Aorta (tissue), 5 donors: ENCODE measurements at places on chromosomes 2 and 18.

- no peak for DNase-seq
Observed at GRCh38 chr18:4605212-4605611, 150.1 kb upstream of the DLGAP1 start.

- DNase-seq, result no peak
Observed at GRCh38 chr2:218369330-218369729, 12.7 kb downstream of the CATIP start.

DNA sequence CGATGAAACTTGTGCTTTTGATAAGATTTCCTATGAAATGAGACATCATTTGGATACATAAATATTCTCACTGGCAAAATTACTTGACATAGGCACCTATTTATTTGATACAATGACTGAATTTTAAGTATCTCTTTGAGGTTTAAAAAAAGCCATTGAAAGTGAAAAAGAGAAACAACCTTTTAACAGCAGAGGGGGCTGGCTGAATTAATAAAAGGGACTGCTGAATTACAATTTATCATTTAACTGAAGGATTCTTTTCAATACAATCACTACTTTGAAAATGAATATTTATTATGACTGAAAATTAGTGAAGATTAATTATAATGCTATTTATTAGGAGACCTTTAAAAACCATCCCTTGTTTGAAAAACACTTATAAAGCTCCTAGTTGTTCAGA is 335.3 kb downstream of the DLGAP1 start:
- no peak for DNase-seq

DNA sequence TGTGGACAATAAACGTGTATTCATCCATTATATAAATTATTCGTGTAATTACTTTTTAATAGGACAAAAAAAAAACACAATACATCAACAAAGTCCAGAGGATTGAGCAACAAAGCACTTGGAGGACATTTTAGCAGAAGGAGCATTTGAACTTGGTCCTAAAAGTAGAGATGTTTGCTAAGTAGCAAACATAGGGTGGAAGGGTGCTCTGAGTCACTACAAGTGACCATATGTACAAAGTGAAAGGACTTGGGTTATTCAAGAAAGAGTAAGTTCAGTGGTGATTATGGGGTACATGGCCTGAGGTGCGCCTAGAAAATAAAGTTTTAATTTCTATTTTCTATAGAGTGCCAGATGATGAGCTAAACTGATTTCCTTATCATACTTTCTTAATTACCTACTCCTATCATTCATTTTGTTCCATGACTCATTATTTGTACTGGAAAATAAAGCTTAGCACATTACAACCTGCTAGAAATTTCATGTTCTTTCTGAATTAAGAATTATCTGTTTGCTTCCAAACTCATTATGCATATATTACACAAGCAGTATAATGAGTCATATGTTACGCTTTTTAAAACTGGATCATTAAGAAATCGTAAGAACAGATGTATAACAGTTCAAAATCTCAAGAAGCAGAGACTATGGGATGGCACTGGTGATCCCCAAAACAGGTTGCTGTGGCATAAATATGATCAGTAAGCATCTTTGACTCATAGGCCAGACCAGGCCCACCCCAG is 13.1 kb upstream of the PPP1R1C start:
- no peak for DNase-seq
